ENCODE measurements at places on chromosomes 3 and 15.

- no peak for DNase-seq
Observed at GRCh38 chr3:40770061-40770460, 245.3 kb downstream of the ZNF621 start.

- DNase-seq, result no peak
Observed at GRCh38 chr3:179599531-179599930, 4.9 kb downstream of the MRPL47 start.

DNA sequence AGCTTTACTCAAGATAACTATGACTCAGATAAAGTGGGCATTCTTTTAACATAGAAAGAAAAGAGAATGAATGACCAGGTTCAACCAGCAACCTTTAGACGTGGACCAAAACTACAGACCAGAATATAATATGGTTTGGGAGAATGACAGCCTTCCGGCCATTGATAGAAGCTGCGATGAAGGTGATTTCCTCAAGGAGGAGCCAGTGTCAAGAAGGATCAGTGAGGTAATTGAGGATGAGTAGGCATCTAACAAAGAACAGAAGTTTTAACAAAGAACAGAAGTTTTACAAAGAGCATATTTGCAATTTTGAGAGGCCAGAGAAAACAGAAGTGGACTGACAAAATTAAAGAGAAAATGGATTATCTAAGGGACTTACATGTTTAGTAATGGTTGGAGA, 289.0 kb upstream of the AGTR1 start:
- DNase-seq, result no peak

DNA sequence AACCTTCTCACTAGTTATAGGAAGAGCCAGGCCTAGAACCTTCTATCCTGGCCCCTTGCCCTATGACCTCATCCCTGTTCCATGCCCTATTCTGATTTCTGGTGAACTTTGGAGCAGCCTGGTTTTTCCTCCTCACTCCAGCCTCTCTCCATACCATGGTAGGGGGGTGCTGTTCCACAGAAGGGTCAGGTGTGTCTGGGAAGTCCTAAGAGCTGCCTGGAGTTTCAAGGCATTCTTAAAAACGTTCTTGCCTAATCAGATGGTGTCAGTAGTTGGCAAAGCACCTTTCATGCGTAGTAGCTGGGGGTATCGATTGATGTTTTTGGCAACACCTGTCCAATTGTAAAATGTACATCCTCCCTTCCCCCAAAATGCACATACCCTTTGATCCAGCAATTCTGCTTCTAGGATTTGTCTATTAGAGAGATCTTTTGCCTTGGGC, 16.8 kb upstream of the ALPK3 start:
- no peak for DNase-seq

GRCh38 chr3:100106094-100106493, 8.2 kb downstream of the FILIP1L start:
- no peak for DNase-seq

GRCh38 chr3:46413951-46414350, 6.9 kb downstream of the CCRL2 start:
- no peak for DNase-seq

DNA sequence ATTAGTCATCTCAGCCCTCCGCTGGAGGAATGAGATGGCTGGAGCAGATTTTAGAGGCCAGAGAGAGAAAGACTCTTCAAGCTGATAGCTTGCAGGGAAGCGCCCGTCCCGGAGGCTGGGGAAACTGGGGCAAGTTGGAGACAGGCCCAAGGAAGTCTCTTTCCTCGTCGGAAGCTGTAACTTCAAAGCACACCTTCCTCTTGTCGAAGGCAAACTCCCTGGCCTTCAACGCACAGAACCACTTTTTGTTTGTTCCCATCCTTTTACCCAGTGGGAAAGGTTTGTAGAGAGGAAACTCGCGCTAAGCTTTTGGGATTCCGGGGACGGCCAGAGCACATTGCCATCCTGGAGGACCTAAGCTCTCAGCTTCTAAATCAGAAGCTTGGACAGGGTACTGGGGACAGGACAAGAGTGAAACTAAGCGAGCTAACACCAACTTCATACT, 900 bp upstream of the EOMES start:
- no peak for DNase-seq

- no peak for DNase-seq
Observed at GRCh38 chr3:150341891-150342290, 66.2 kb upstream of the TSC22D2 start.

DNA sequence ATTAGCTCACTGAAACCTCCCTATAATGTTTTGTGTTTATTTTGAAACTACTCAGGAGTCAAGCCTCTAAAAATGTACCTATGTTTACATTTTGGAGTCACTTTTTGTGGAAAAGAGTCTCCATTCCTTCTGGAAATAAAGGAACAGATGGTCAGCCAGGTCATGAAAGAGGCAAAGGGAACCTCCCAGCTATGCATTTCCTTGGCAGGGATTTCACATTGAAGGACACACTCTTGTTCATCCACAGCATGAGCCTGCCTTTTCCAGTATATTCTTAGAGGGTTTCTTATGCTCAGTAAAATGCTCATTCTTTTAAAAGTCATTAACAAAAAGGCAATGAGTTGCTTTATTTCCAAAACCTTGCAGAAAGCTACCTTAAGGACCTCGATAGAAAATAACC, 20.8 kb downstream of the STAC start:
- no peak for DNase-seq

GRCh38 chr15:65806397-65806796, 14.3 kb upstream of the DENND4A start:
- no peak for DNase-seq

DNA sequence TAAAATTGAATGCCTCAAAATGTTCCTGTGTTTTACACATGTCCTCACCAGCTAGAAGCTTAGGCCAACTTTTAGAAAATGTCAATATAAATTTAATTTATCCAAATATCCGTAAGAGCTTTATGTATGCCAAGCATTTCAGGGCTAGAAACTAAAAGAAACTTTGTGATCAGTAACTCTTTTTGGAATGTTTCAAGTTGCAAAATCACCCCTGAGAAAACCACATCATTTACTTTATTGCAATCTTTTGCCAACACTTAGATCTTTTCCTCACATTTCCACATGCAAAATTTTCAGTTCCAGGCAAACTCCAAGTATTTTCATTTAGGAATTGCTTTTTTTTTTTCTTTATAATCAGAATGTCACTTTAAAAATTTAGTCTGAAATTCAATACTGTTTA, 20.1 kb upstream of the IGF1R start:
- no peak for DNase-seq

- no peak for DNase-seq
Observed at GRCh38 chr3:106823701-106824100, 553.5 kb upstream of the CCDC54 start.

GRCh38 chr15:72135719-72136118, 17.5 kb downstream of the SENP8 start:
- no peak for DNase-seq

GRCh38 chr3:124261306-124261705, 269.4 kb upstream of the ROPN1 start:
- no peak for DNase-seq

GRCh38 chr3:138921316-138922292, 25.3 kb downstream of the FOXL2 start:
- no peak for DNase-seq

DNA sequence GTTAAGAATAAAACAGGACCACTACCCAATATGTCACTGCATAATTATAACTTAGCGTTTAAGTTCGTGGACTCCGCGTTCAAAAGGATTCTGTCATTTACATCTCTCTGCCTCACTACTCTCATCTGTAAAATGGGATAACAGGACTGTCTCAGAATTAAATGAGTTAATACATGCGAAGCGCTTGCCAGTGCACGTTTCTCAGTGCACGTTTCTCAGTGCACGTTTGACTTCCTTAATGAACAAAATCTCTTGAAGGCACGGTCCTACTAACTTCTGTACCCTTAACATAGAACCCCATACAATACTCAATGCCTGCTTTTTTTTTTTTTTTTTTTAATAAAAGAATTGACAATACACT, 499 bp downstream of the RABL3 start:
- DNase-seq, result no peak

GRCh38 chr3:195133462-195133861, 137.5 kb downstream of the XXYLT1 start:
- DNase-seq, result no peak

DNA sequence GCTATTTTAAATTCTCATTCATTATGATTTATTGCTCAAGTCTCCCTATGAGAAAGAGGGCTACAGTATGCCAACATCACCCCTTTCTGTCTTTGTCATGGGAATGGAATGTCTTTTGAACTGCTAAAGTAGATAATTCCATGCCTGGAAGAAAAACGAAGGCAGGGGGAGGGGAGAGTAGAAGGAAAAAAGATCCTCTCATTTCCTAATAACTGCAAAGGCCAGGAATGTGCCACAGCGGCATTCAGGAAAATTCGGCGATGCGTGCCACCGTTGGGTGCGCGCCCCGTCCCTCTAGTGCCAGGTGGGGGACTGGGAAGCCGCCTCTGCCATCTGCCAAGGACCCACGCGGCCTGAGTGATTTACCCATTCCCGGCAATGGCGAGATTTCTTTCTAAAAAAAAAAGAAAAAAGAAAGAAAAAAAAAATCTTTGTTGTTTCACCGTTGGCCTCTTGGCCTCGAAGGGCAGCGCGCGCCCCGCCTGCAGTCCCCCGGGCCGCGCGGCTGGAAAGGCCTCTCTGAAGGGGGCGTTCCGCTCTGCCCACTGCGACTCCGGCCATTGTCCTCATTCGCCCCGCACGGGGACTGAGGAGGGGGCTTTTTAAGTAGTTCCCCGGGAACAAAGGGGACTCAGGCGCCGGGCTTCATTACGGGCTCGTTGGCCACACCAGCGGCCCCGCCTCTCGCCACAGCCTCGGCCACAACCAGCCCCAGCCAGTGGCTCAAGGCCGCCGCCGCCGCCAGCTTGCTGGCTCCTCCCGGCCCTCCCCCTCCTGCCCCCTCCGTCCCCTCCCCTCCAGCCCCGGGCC, 54.5 kb downstream of the CPN2 start:
- no peak for DNase-seq

- no peak for DNase-seq
Observed at GRCh38 chr3:126573492-126574117, 14.9 kb upstream of the C3orf22 start.

DNA sequence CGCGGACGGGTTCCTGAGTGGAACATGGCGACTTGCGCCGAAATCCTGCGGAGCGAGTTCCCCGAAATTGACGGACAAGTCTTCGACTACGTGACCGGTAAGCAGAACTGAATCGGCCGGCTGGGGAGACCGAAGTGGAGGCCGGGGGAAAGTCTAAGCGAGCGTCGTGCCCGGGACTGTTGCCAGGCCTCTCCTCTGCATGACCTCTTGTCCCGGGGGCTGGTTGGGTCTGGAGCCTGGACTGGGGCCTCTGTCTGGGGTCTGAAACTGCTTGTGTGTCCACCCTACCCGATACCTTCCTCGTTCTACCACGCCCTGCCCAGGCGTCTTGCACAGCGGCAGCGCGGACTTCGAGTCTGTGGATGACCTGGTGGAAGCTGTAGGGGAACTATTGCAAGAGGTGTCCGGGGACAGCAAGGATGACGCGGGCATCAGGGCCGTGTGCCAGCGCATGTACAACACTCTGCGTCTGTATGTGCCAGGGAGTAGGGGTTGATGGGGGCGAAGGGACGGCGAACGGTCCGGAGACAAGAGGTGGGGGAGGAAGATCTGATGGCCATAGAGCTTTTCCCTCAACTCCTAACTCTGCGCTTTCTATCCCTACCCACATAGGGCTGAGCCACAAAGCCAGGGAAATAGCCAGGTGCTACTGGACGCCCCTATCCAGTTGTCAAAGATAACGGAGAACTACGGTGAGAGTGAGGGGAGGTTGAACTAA, at the start of gene ABCF3:
Gene ABCF3, plus strand, starts transcription at position 16 of the 718 bp plus-strand sequence. Its CDS starts 9 bp downstream, at position 25.
- no peak for DNase-seq

GRCh38 chr15:100345438-100345837, 3.7 kb upstream of the ADAMTS17 start:
- DNase-seq, result no peak

- no peak for DNase-seq
Observed at GRCh38 chr15:42146551-42147430, 9.6 kb downstream of the PLA2G4F start.

DNA sequence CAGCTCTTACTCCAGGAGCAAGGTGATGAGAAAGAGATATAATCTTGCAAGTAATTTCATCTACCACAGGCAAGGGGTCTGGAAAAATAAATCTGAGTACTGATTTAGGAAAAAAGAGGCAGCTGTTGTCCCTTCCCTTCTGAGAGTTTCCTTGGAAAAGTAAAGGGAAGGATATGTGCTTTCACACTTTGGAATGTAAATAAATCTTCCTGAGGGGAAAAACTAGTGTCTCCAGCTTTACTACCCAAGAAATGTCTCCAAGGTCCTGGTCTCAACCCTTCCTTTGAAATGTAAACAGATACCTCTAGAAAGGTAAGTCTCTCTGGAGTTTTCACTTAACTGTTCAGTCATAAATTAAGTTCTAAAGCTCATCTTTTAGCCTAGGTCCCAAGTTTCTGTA, 102.6 kb downstream of the DPH6 start:
- no peak for DNase-seq

- no peak for DNase-seq
Observed at GRCh38 chr3:46110701-46111493, 83.6 kb upstream of the XCR1 start.

DNA sequence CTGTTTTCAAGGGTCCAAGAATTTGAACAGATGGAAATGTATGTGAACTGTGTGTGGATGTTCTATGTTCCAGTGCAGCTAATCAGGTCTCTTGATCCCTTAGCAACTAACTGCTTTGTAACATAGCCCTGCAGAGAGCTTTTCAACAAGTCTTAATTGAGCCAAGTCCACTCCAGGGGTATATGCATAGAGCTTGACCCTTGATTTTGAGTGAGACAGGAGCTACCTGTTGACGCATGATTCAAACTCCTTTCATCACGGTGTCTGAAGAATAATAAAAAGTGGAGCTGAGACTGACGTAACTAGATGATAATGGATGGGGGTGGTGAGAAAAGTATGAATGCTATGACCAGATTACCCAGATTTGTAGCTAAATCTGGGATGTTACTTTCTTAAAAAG, 93.3 kb upstream of the CCDC54 start:
- DNase-seq, result no peak

DNA sequence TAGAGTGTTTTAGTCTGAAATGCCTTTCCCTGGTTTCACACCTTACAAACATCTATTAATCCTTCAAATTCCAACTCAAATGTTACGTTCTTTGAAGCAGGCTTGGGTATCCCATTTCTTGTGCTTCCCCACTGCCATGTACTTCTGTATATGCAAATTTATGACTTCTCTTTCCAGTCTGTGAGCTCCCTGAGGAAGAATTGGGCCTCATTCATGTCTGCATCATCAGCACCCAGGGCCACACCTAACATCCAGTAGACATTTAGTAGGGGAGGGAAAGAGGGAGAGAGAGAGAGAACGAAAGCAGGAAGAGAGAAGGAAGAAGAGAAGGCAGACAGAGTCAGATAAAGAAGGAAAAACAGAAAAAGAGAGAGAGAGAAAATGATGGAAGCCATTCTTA, 53.3 kb upstream of the KY start:
- DNase-seq, result no peak

- DNase-seq, result no peak
Observed at GRCh38 chr3:120622870-120623726, 27.0 kb downstream of the NDUFB4 start.

- DNase-seq, result no peak
Observed at GRCh38 chr3:128273109-128273840, 120.0 kb downstream of the EEFSEC start.

- DNase-seq, result no peak
Observed at GRCh38 chr3:103195216-103195615, 760.4 kb downstream of the ZPLD1 start.
